Activated naive CD8-positive, alpha-beta T cell treated with anti-CD3 and anti-CD28 coated beads, Interleukin-2, amount 10 ng/mL, durations not matched to agents 7 days and 5 days (primary cell): ENCODE measurements at places on chromosomes 6 and 20. TPM values are rescaled to one million over a fixed set of nuclear protein-coding genes. Genes with fewer than 3 reads are reported as not detected.

The BTBD3 gene
- total RNA-seq: 4.9 TPM

- DNase-seq: no peak
- peak overlapping the region; percentile 39 for H3K4me3 ChIP-seq
- H3K4me1 ChIP-seq: peaks cover 26% of the 10 kb centered on the region
- H3K27me3 ChIP-seq: peaks cover 5% of the 10 kb centered on the region
These were observed 93.5 kb downstream of the ADGRG6 start for GRCh38 chr6:142395266-142395665.

The ADGRF5 gene
- total RNA-seq: not detected

DNA sequence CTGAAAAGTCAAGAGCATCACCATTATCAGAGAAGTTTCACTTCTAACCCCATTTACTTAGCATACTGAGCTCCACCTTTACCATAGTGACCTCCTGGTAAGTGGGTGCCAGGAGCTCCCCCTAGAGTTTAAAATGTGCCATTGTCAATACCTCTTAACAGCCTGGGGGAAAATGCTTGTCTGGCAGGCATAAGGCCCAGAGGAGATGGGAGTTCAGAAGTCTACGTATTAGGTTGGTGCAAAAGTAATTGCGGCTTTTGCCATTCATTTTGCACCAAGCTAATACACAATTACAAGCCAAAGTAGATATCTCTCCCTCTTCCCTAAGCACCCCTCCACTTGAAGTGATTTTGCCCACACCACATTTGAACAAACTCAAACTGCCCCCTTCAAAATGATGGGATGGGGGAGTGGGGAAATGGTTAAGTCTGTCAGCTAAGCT lies 919.0 kb downstream of the KIF16B start:
- H3K27ac ChIP-seq: no peak overlapping the region
- H3K4me3 ChIP-seq: no peak overlapping the region

DNA sequence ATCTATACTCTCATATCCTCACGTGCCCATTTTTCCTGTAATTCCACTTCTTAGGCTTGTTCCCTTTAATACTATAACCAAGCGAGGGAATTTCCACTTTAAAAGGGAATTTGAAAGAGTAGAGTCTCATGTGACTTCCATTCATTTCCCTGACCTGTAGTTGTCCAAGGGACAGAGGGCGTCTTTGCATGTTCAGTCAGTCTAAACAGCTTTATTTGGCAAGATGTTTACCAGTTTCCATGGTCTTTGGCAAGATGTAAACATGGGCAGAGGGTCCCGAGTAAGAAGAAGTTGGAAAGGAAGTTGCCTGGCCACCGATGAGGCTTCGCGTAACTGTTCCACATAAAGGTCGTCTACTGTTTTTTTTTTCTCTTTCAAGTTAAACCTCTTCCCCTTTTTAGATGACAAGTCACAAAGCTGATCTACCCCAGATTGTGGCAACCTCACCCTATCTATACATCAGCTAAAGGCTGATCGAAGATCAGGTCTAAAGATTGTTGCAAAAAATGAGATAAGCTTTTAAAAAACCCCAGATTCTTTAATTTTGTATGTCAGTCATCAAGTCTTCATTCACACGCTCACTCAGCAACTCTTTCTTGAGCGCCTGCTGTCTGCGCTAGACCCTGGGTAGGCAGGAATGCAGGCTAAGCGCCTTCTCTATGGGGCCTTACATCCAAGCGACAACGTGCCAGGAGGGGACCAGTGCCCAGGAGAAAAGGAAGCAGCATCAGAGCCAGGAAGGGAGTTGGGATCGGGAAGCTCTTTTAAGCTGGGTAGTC lies 31.7 kb upstream of the CCR6 start:
- peaks cover 3% of the 10 kb centered on the region for H3K27me3 ChIP-seq
- H3K4me1 ChIP-seq: peaks cover 48% of the 10 kb centered on the region
- H3K36me3 ChIP-seq: no peaks in the 10 kb centered on the region
- H3K27ac ChIP-seq: peak overlapping the region; percentile 70
- no peak for DNase-seq

DNA sequence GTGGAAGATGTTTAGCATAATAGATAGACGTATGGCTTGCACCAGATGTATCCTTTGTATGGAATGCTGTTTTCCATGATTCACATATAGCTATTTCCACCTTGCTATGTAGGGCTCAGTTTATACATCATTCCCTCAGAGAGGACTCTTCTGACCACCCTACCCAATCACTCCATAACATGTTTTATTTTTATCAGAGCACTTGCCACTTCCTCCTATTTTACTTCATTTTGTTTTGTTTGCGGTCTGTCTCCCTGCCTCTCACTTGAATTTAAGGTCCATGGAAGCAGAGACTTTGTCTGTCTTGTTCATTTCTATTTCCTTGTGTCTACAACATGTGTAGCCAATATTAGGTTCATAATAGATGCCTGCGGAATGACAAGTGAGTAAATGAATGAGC lies 266.9 kb upstream of the CITED2 start:
- no peaks in the 10 kb centered on the region for H3K36me3 ChIP-seq
- DNase-seq: no peak
- H3K27me3 ChIP-seq: peaks cover 5% of the 10 kb centered on the region
- H3K4me1 ChIP-seq: peaks cover 11% of the 10 kb centered on the region
- H3K4me3 ChIP-seq: no peak overlapping the region

DNA sequence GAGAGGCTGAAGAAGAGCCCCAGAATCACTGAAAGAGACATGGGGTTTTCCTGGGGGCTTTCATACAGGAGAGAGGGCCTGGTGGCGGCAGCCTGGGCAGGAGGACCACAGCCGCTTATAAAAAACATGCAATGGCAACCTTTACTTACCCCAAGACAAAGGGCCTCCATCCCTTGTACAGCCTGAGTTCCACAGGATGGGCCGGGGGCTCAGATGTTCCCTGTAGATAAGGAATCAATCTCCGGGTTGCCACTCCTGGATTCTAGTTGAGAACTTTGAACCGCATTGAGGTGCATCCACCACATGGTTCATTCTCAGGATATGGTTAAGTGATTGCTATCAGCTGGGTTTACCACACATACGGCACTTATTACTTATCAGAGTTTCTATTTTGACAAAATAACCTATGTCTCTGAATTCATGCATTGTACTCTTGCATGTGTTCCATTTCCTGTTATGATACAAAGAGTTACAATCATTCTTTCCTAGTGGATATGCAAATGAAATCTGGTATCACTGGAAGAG lies 677.6 kb downstream of the KIF16B start:
- H3K27ac ChIP-seq: no peak overlapping the region
- no peaks in the 10 kb centered on the region for H3K36me3 ChIP-seq
- H3K4me3 ChIP-seq: no peak overlapping the region
- H3K27me3 ChIP-seq: no peaks in the 10 kb centered on the region
- peaks cover 4% of the 10 kb centered on the region for H3K4me1 ChIP-seq
- no peak for DNase-seq

The TIAM2 gene
- 4.8 TPM for total RNA-seq

GRCh38 chr6:126919947-126920346 lies 198.5 kb upstream of the RSPO3 start:
- H3K27ac ChIP-seq: no peak overlapping the region
- DNase-seq: no peak
- no peaks in the 10 kb centered on the region for H3K36me3 ChIP-seq
- H3K4me1 ChIP-seq: no peaks in the 10 kb centered on the region
- no peaks in the 10 kb centered on the region for H3K27me3 ChIP-seq

- no peak for DNase-seq
- no peaks in the 10 kb centered on the region for H3K4me1 ChIP-seq
- H3K27me3 ChIP-seq: no peaks in the 10 kb centered on the region
- H3K4me3 ChIP-seq: no peak overlapping the region
These were observed 718.5 kb downstream of the RFPL4B start for GRCh38 chr6:113065611-113066010.

GRCh38 chr20:5788385-5788895 lies 38.2 kb downstream of the SHLD1 start:
- peak; percentile 40 for DNase-seq
- peaks cover 2% of the 10 kb centered on the region for H3K4me1 ChIP-seq
- no peak overlapping the region for H3K4me3 ChIP-seq
- H3K36me3 ChIP-seq: no peaks in the 10 kb centered on the region

GRCh38 chr20:63639093-63639975 lies 12.4 kb upstream of the GMEB2 start:
- DNase-seq: peak; percentile 76
- H3K4me1 ChIP-seq: peaks cover 41% of the 10 kb centered on the region
- H3K4me3 ChIP-seq: peak overlapping the region; percentile 94
- H3K27me3 ChIP-seq: no peaks in the 10 kb centered on the region
- H3K27ac ChIP-seq: peak overlapping the region; percentile 100

- peaks cover 20% of the 10 kb centered on the region for H3K27me3 ChIP-seq
- no peak overlapping the region for H3K4me3 ChIP-seq
- H3K27ac ChIP-seq: no peak overlapping the region
- H3K4me1 ChIP-seq: peaks cover 5% of the 10 kb centered on the region
- peaks cover 6% of the 10 kb centered on the region for H3K36me3 ChIP-seq
These were observed 32.9 kb upstream of the TCP11 start for GRCh38 chr6:35174088-35174434.

DNA sequence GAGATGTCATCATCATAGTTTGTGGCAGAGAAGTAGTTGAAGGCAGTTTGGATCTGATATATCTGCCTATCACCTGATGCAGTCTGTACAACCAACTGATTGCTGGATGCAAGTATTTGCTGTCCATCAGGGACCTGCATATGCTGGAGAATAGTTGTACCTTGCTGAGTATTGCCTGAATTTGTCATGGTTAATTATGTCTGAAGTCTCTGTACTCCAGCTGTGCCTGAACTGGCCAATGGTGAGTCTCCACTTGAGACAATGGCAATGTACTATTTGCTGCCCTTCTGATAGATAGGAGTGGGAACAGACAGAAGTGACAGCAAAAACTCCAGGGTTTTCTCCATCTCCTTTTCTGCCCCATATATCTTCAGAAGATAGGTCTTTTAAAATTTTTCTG lies 531.5 kb downstream of the EPHA7 start:
- no peaks in the 10 kb centered on the region for H3K36me3 ChIP-seq
- H3K4me1 ChIP-seq: no peaks in the 10 kb centered on the region
- no peak overlapping the region for H3K4me3 ChIP-seq
- H3K27me3 ChIP-seq: no peaks in the 10 kb centered on the region

- no peak overlapping the region for H3K27ac ChIP-seq
- H3K4me1 ChIP-seq: peaks cover under 1% of the 10 kb centered on the region
- H3K36me3 ChIP-seq: peaks cover 1% of the 10 kb centered on the region
- no peak overlapping the region for H3K4me3 ChIP-seq
- DNase-seq: no peak
- H3K27me3 ChIP-seq: no peaks in the 10 kb centered on the region
These were observed 19.2 kb downstream of the PDE7B start for GRCh38 chr6:135870722-135871121.
